ENCODE measurements at places on chromosomes 1 and 21. TPM values are rescaled to one million over a fixed set of nuclear protein-coding genes. Genes with fewer than 3 reads are reported as not detected.

GRCh38 chr1:101128211-101128727, 102.7 kb upstream of the DPH5 start:
- no peak for DNase-seq

GRCh38 chr1:229620876-229621275, 5.0 kb downstream of the TAF5L start:
- DNase-seq = no peak

GRCh38 chr1:6473974-6474814, 8.2 kb upstream of the TNFRSF25 start:
- DNase-seq = no peak

FCRLA gene
- not detected for total RNA-seq

- no peak for DNase-seq
Measured at GRCh38 chr1:53419034-53419433, 40.2 kb upstream of the DMRTB1 start.

GRCh38 chr1:47629201-47629600, 191.4 kb downstream of the FOXD2 start:
- no peak for DNase-seq

Measured in CD4-positive, alpha-beta memory T cell (primary cell).